ENCODE measurements at places on chromosomes 6 and 20. TPM values are rescaled to one million over a fixed set of nuclear protein-coding genes. Genes with fewer than 3 reads are reported as not detected.

The COL11A2 gene
- total RNA-seq: 1.4 TPM

The RAB22A gene
- total RNA-seq: 8.3 TPM

The MAPK13 gene
- total RNA-seq: 60.4 TPM

The C6orf141 gene
- 0.87 TPM for total RNA-seq

The TBXT gene
- not detected for total RNA-seq

DNA sequence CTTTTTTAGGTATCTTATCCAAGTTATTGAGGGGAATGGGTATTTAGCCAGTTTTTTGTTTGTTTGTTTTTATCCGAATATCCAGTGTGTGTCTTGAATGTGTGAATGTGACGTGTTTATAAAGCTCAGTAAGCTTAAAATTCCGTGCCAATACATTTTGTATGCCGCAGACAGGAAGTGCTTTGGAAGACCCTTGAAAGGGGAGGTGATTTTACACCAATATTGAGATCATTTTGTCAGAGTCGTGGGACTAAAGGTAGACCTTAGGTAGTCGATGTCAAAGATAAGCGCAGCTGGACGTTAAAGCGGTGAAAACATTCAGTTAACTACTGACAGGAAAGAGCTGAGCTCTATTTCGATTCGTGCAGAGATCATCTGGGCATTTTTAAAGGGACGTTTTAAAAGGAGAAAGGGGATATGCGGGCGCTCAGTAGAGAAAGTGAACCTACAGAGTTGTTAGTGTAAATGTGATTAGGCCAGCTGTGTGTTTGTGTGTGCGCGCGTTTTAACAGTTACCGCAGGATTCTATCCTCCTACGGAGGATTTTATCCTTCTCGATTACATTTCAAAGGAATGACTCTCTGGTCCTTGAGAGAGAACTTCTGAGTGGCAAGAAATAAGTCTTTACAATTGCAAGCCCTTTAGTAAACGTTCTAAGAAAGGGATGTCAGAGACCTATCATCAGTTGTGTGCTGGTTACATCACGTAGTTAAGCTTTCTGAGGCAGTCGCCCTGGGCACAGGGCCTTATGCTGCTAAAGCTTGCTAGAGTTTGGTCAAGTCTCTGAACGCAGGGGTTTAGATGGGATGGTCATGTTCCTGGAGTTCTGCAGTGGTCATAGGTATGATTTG is 625 bp upstream of the ECHDC1 start:
- H3K4me3 ChIP-seq: no peak overlapping the region
- peaks cover 6% of the 10 kb centered on the region for H3K4me1 ChIP-seq
- peaks cover 30% of the 10 kb centered on the region for H3K36me3 ChIP-seq
- no peaks in the 10 kb centered on the region for H3K27me3 ChIP-seq
- H3K27ac ChIP-seq: no peak overlapping the region

DNA sequence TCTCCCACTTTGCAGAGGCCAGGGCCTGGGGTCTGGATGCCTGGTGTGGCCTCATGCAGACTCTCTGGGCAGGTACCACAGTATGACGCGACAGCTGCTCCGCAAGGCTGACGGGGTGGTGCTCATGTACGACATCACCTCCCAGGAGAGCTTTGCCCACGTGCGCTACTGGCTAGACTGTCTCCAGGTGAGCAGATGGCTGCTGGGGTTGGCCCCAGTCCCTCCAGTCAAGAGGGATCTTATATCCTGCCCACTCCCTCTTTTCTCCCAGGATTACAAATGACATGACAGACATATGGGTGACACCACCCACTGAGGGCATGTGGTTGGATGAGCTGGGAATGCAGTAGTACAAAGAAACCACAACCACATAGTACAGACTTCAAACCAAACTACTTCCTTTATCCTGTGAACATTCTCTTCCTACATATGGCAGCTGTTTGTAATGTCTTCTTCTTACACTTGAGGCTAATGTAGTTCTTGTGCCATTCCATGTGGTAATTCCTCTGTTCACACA is 29.9 kb downstream of the RAB44 start:
- no peak overlapping the region for H3K4me3 ChIP-seq
- peaks cover 7% of the 10 kb centered on the region for H3K4me1 ChIP-seq
- DNase-seq: no peak

- H3K4me3 ChIP-seq: peak overlapping the region; percentile 95
- peak overlapping the region; percentile 80 for H3K27ac ChIP-seq
- DNase-seq: peak; percentile 37
- H3K4me1 ChIP-seq: peaks cover 30% of the 10 kb centered on the region
Measured at GRCh38 chr20:49914310-49915117, 815 bp downstream of the SPATA2 start.

DNA sequence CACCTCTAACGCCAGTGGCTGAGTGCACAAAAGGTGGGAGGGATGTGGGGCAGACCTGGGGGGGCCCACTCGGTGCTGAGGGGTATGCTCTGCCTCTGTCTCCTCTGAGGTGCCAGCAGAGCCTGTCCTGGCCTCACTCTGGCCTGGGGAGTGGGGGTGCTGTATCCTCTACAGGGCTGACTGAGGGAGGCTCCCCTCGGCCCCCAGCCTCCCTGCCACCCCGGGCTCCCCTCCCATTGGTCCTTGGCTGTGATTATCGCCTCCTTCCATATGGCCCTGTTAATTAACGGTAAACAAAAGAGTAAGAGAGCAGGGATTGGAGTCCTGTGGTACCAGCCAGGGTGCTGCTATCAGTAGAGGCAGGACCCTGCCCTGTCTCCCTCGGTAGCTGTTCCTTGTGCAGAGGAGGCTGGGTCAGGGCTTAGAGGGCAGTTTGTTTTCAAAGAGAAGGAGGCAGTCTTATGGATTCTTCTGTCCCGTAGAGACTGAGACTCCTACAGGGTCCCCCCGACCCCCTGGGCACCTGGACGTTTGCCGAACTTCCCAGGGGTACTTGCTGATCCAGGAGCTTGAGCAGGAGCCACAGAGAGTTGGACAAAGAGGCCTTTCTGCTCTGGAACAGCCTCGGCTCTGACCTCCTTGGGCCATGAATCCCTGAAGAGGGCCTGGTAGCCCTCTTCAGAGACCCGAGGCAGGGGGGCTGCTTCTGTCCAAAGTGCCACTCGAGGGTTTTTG is 1.8 kb downstream of the MYT1 start:
- no peak overlapping the region for H3K27ac ChIP-seq
- no peaks in the 10 kb centered on the region for H3K36me3 ChIP-seq

- DNase-seq: no peak
- H3K36me3 ChIP-seq: no peaks in the 10 kb centered on the region
- no peak overlapping the region for H3K27ac ChIP-seq
- H3K4me3 ChIP-seq: no peak overlapping the region
Measured at GRCh38 chr6:118775381-118775780, 118.6 kb upstream of the ASF1A start.

DNA sequence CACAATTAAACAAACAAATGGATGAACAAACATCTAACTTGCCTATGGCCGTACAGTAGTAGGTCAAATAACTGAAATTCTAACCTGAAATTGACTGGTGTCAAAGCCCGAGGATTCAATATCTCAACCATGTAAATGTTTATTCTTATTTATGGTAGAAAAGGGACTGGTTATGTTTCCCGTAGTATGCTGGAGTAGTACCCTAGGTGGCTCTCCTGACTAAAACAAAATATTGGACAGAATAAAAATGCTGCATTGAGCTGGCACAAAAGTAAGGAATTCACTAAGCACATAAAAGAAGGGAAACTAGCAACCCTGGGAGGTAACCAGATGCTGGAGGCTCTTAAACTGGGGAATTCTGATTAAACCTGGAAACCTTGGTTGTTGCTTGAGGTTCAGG is 117.1 kb upstream of the PREP start:
- no peak for DNase-seq
- H3K4me3 ChIP-seq: no peak overlapping the region
- H3K27me3 ChIP-seq: peaks cover 11% of the 10 kb centered on the region
- H3K36me3 ChIP-seq: no peaks in the 10 kb centered on the region
- no peaks in the 10 kb centered on the region for H3K4me1 ChIP-seq
- H3K27ac ChIP-seq: no peak overlapping the region

DNA sequence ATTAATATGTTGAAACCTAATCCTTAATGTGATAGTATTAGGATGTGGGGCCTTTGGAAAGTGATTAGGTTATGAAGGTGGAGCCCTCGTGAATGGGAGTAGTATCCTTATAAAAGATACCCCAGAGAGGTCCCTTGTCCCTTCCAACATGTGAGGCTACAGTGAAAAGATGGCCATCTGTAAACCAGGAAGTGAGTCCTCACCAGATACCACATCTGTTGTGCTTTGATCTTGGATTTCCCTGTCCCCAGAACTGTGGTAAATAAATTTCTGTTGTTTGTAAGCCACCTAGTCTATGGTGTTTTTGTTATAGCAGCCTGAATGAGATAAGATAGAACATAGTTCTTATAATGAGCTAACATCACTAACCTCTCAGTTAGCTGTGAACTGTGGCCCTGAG is 16.6 kb upstream of the CALHM6 start:
- H3K27ac ChIP-seq: no peak overlapping the region
- H3K36me3 ChIP-seq: no peaks in the 10 kb centered on the region

DNA sequence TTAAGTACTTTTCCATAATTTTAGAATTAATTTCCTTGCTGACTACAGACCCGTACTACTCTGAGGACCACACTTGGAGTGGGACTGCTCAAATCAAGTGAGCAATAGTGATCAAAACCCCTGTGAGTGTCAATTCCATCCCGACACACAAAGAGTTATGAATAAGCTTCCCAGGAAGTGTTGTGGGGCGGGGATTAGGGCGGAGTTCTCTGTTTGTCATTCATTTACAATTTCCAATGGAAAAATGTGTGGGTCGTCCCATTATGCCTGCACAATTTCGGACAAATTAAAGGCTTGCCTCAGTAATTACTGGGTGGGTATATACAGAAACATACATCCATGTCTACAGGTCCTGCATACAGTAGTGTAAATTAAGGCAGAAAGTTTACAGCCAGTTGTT is 84.2 kb downstream of the ISM1 start:
- H3K27me3 ChIP-seq: peaks cover 5% of the 10 kb centered on the region
- H3K27ac ChIP-seq: no peak overlapping the region
- no peaks in the 10 kb centered on the region for H3K36me3 ChIP-seq
- no peak overlapping the region for H3K4me3 ChIP-seq
- no peak for DNase-seq

GRCh38 chr6:125753218-125753936 is 3.9 kb downstream of the HEY2 start:
- H3K4me3 ChIP-seq: no peak overlapping the region
- no peaks in the 10 kb centered on the region for H3K36me3 ChIP-seq
- H3K27ac ChIP-seq: no peak overlapping the region
- DNase-seq: no peak

DNA sequence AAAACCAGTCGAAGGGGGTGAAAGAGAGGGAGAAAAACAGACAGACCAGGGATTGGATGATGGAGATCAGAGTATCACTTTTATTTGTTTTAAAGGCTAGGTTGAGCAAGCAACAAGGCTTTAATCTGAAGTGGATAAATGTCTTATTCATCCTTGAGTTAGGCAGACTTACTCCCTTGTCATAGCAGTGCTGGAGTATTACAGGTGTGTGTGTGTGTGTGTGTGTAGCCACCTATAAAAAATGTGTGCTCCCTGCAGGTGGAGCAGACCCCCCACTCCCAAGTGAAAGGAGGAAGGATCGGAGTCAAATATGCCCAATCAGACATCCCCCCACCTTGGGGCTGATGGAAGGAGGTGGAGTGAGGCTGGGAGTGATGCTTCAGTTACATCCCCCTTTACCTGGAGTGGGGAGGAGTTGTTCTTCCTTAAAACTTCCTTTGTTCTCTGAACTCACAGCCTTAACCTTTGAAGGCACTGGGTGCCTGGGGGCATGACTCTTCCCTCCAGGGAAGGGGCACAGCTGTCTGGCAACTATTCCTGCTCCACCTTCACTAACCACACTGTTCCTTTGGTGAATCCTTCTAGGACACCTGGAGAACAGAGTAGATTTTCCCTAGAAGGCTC is 27.3 kb downstream of the PTK7 start:
- H3K36me3 ChIP-seq: no peaks in the 10 kb centered on the region
- no peak overlapping the region for H3K27ac ChIP-seq
- peaks cover 2% of the 10 kb centered on the region for H3K4me1 ChIP-seq
- no peak for DNase-seq

- peaks cover 2% of the 10 kb centered on the region for H3K27me3 ChIP-seq
- H3K36me3 ChIP-seq: peaks cover 3% of the 10 kb centered on the region
- no peak for DNase-seq
- H3K4me3 ChIP-seq: no peak overlapping the region
Measured at GRCh38 chr6:157774153-157775135, 48.6 kb upstream of the SNX9 start.

DNA sequence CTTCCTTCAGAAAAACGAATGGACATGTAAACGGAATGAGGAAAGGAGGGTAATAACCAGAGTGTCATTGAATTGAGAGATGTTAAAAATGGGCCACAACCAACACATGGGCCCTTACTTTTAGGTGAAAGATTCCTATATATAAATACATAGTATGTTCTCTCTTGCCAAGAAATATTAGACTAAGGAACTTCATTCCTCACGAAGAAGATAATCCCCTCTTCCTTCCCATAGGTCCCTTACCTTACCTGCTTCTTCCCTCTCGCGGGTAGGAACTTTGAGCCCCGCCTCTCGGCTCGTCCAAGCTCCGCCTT is 295 bp upstream of the TBC1D22B start:
- H3K27ac ChIP-seq: peak overlapping the region; percentile 93
- no peak for DNase-seq
- peaks cover 34% of the 10 kb centered on the region for H3K4me1 ChIP-seq
- H3K36me3 ChIP-seq: peaks cover 7% of the 10 kb centered on the region
- H3K27me3 ChIP-seq: no peaks in the 10 kb centered on the region

GRCh38 chr6:15293674-15294073 is 47.8 kb downstream of the JARID2 start:
- H3K27ac ChIP-seq: no peak overlapping the region
- H3K36me3 ChIP-seq: peaks cover 34% of the 10 kb centered on the region
- no peak overlapping the region for H3K4me3 ChIP-seq
- H3K27me3 ChIP-seq: no peaks in the 10 kb centered on the region
- peaks cover 73% of the 10 kb centered on the region for H3K4me1 ChIP-seq
- no peak for DNase-seq

- peaks cover 9% of the 10 kb centered on the region for H3K27me3 ChIP-seq
- peak; percentile 94 for DNase-seq
- H3K27ac ChIP-seq: peak within 1 kb of the TSS; percentile 85
Measured at GRCh38 chr6:104859225-104860146, at the start of gene HACE1. Gene HACE1, minus strand, starts transcription at chr6:104859919. Its CDS starts 277 bp downstream, at chr6:104859642.

- H3K27me3 ChIP-seq: no peaks in the 10 kb centered on the region
- H3K4me3 ChIP-seq: no peak overlapping the region
- peaks cover 40% of the 10 kb centered on the region for H3K4me1 ChIP-seq
- peak overlapping the region; percentile 68 for H3K27ac ChIP-seq
Measured at GRCh38 chr6:155328539-155329459, 14.5 kb upstream of the TFB1M start.

GRCh38 chr6:28154357-28154756 is 12.7 kb downstream of the ZKSCAN8 start:
- no peaks in the 10 kb centered on the region for H3K4me1 ChIP-seq
- H3K36me3 ChIP-seq: peaks cover 82% of the 10 kb centered on the region
- no peak overlapping the region for H3K27ac ChIP-seq
- no peaks in the 10 kb centered on the region for H3K27me3 ChIP-seq

DNA sequence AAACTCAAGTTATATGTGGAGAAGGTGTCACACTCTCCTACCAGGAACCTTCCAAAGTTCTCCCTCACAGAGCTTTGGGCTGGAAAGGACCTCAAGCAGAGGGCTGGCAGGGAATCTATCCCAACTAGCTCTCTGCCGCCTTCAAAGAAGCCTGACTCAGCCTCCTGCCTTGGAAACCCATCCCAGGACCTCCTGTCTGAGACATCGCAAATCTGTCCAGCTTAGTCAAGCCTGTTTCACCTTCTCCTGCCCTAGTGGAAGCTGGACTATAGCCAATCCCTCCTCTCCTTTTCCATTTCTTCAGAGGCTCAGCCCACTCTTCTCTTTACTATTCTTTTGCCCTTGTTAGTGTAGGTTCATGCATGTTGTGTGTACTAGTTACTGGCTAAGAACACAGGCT is 48.2 kb upstream of the FOXP4 start:
- DNase-seq: no peak
- no peak overlapping the region for H3K27ac ChIP-seq
- peaks cover 32% of the 10 kb centered on the region for H3K27me3 ChIP-seq
- H3K36me3 ChIP-seq: no peaks in the 10 kb centered on the region
